H1 (cell line): ENCODE measurements at places on chromosomes 5 and 9. TPM values are rescaled to one million over a fixed set of nuclear protein-coding genes. Genes with fewer than 3 reads are reported as not detected.

Gene INSL6
- not detected in 2 replicates for total RNA-seq

Gene CCL27
- total RNA-seq: not detected in 2 replicates

Gene FGD3
- 1.4 and 1.9 TPM in 2 replicates for total RNA-seq

Gene IFNA2
- not detected in 2 replicates for total RNA-seq

Gene WNK2
- 87.2 and 89.2 TPM in 2 replicates for total RNA-seq

Gene RANBP17
- total RNA-seq: 16.2 and 21.3 TPM in 2 replicates
